Lung (tissue), 17 donors: ENCODE measurements at places on chromosomes 7 and 10. TPM values are rescaled to one million over a fixed set of nuclear protein-coding genes. Genes with fewer than 3 reads are reported as not detected.

DNA sequence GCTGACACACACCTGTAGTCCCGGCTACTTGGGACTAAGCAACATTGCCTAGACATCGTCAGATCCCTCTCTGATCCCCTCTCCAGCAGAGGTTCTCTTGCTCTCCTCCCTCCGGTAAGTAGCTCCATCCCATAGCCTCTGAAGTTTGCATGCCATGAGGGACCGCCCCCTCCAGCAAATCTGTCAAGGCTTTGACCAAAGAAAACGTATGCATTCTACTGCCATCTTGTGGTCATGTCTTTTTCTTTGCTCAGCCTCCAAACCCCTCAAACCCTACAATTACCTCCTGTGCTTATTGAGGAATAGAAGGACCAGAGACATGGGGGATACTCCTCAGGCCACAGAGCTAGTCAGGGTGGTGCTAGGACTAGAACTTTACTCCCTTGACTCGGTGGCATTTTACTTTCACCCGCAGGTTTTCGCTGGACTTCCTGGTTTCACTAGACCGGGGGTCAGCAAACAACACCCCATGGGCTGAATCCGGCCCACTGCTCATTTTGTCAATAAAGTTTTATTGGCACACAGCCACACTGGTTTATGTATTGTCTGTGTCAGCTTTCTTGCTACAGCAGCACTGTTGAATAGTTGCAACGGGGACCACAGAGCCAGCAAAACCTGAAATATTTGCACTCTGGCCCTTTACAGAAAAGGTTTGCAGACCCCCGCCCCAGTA lies 202.6 kb upstream of the FOXK1 start:
- DNase-seq, result peak; percentile 20

MBL2 gene
- not detected for total RNA-seq

GRCh38 chr7:23380556-23380955 lies 81.4 kb downstream of the MALSU1 start:
- no peak for DNase-seq

- DNase-seq, result no peak
These were observed at the start of gene ASB10 for GRCh38 chr7:151186640-151187408. Gene ASB10, minus strand, starts transcription at chr7:151187250. Its CDS starts 120 bp downstream, at chr7:151187130.

CYP2C18 gene
- total RNA-seq, result 1.4 TPM

SEM1 gene
- 71.1 TPM for total RNA-seq

GRCh38 chr10:368579-369220 lies 233.4 kb downstream of the ZMYND11 start:
- no peak for DNase-seq

SSC4D gene
- 2.1 TPM for total RNA-seq

GRCh38 chr10:125177641-125178640 lies 17.6 kb upstream of the CTBP2 start:
- DNase-seq, result no peak

GRCh38 chr10:86472061-86472460 lies 49.5 kb downstream of the WAPL start:
- DNase-seq, result peak; percentile 34

DNA sequence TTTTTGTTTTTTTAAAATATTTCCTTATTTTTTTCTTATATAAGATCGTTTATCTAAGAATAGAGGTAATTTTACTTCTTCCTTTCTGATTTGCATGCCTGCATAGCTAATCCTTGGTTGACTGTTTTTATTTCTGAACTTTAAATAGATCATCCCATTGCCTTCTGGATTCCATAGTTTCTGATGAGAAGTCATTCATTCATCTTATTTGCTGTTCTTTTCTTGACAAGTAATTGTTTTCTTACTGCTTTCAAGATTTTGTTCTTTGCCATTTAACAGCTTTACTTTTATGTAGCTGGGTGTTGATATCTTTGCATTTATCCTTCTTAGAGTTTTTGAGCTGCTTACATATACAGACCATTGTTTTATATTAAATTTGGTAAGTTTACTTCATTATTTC lies 437.9 kb downstream of the SDK1 start:
- DNase-seq, result no peak

MMD2 gene
- total RNA-seq, result not detected

METTL2B gene
- total RNA-seq, result 19.2 TPM

GRCh38 chr10:50498465-50498864 lies 125.3 kb downstream of the SGMS1 start:
- DNase-seq, result no peak

LIPK gene
- total RNA-seq, result not detected

- DNase-seq, result no peak
These were observed 616.4 kb downstream of the SDK1 start for GRCh38 chr7:3917436-3917835.

- DNase-seq, result no peak
These were observed 7.3 kb downstream of the MMP21 start for GRCh38 chr10:125768219-125768855.

GRCh38 chr7:3037259-3037658 lies 6.4 kb downstream of the CARD11 start:
- DNase-seq, result no peak

- DNase-seq, result no peak
These were observed 35.3 kb downstream of the COG5 start for GRCh38 chr7:107528461-107528860.

GRCh38 chr7:104956753-104957450 lies 57.1 kb upstream of the KMT2E start:
- DNase-seq, result no peak

- DNase-seq, result no peak
These were observed 2.1 kb downstream of the ATP5MK start for GRCh38 chr10:103394180-103394579.

DNA sequence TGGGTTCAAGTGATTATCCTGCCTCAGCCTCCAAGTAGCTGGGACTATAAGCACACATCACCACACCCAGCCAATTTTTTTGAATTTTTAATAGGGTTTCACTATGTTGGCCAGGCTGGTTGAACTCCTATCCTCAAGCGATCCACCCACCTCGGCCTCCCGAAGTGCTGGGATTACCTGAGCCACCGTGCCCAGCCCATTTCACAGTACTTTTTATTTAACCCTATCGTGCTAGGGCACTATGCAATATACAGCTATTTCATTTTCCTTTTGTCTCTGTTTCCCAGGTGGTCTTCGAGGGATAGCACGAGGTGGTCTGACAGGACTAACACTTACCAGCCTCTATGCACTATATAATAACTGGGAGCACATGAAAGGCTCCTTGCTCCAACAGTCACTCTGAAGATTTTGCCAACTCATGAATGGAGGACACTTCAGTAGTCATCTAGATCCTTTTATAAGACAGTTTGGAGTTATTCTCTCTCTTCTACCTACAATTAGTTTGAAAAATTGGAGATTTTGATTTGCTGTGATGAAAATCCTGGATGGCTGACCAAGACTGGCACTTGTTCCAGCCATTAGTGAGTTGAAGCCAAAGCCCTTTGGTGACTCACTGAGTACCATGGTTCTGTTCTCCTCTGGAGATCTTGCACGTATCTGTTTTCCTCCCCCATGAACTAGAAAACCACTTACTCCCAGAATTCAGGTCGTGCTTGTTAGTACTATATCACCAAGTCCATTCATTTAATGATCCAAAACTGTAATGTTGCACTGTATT lies 27.3 kb downstream of the NCOA4 start:
- DNase-seq, result no peak

CUBN gene
- 5.1 TPM for total RNA-seq

DNA sequence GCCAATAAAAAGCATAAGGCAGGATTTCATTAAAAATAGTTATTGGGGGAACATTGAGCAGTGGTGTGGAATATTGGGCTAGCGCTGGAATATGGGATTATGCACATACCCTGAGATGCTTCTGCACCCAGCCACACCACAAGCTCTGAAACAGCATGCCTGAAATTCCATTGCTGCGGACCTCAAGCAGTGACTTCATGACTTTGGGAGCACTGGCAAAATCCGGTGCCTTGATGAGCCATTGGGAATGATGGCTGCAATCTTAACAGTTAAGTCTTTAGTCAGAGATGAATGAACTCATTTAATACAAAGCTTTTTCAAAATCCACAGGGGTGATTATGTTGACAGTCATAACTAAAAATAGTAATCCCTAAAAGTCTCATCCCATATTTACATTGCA lies 274.7 kb upstream of the MTPN start:
- DNase-seq, result no peak

GRCh38 chr10:5752301-5752871 lies 60.8 kb downstream of the GDI2 start:
- DNase-seq, result no peak

DNA sequence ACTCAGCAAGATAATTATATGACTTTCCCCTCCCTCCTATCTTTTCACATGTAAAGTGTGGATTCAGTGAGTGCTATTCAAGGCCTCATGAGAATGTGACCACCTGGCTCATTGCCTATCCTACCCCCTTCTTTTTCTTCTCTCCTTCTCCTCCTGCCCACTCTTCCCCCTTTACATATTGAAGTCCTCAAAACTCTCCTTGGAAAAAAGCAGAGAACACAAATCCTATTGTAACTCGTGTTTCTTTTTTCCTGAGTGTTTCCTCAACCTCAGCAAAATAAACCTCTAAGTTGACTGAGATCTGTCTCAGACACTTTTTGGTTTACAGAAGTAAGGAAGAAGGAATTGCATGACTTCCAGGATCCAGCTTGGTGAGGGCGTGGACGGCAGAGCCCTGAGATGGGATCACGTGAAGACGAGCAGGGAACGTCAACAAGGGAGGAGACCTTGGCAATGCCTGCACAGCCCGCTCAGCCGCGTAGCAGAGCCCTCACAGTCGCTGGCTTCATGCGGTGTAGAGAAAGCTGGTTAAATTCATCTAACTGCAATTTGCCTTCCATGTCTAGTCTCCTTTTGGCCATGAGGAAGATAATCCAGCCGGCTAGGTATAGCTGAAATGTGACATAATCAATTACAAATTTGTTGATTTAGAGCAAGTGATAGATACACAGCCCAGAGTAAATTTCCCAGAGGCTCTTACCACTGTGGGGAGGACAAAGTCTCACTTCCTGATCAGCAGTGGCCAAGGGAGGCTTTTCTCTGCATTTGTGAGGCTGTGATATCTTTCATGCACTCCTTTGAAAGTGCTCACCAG lies 75.7 kb downstream of the LYZL2 start:
- DNase-seq, result peak; percentile 50

- DNase-seq, result no peak
These were observed 45.2 kb upstream of the SEMA3D start for GRCh38 chr7:85232068-85232467.

GRCh38 chr10:6840201-6840691 lies 260.2 kb upstream of the PRKCQ start:
- no peak for DNase-seq

DNA sequence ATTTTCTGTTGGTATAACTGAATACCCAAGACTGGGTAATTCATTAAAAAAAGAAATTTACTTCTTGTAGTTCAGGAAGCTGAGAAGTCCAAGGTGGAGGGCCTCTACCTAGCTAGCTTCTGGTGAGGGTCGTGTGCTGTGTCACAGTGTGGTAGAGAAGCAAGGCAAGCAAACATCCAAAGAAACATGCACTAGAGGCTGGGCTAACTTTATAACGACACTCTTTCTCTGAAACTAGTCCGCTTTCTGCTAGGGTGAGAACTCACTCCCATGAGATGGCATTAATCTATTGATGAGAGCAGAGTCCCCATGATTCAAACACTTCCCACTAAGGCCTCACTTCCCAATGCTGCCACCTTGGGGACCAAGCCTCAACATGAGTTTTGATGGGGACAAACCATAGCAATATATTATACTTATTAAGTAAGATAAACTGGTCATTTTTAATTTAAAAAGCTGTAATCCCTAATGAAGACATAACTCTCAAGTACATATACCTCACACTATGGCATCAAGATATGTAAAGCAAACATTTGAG lies 50.8 kb downstream of the PHYHIPL start:
- DNase-seq, result no peak

NPY4R2 gene
- 36.8 TPM for total RNA-seq

DNA sequence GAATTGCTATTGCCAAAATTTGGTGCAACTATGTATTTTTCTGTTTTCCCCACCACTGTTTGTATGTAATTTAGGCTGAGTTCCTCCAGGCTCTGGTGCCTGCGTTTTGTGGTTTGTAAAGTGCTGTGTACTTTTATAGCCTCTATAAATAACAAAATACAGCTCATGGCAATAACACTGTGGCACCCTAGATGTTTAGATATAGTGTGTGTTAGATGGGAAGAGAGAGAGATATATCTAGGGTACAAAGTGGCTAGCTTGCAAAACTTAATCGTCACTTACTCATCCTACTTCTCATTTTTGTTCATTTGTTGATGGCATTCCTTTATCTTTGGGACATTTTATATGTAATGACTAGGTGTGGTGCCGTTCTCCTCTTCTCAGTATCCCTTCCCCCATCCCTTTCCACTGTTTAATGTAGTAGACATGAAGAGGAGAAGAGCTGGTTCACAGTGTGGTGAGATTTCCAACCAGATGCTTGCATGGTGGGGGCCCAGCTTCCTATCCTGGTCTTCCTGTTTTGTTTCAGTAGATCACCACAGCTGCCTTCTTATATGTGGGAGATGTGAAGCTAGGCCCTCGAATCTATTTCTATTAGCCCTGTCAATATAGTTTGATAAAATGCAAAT lies 115.0 kb downstream of the SND1 start:
- no peak for DNase-seq

DNA sequence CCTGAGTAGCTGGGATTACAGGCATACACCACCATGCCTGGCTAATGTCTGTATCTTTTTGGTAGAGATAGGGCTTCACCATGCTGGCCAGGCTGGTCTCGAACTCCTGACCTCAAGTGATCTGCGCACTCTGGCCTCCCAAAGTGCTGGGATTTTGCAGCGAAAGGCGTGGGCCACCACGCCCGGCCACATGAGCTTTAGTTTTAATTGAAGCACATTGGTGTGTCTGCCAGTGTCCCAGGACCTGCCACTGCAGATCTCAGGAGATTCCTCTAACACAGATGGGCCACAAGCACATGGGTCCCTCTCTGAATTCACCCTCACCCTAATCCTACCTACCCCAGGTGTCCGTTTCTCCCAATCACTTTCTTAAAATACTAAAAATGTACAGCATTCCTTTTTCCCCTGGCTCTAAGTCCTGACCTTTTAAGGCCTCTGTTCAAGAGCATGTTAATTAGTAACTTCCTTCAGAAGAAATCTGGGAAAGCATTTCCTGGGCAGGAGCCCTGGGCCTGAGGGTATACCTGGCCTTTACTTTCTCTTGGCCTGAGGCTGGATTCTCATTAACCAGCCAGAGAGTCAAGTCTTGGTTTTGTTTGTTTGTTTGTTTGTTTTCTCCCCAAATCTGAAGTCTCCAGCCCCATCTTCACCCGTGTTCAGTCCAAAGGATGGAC lies 82.6 kb downstream of the PRPF18 start:
- no peak for DNase-seq

DNA sequence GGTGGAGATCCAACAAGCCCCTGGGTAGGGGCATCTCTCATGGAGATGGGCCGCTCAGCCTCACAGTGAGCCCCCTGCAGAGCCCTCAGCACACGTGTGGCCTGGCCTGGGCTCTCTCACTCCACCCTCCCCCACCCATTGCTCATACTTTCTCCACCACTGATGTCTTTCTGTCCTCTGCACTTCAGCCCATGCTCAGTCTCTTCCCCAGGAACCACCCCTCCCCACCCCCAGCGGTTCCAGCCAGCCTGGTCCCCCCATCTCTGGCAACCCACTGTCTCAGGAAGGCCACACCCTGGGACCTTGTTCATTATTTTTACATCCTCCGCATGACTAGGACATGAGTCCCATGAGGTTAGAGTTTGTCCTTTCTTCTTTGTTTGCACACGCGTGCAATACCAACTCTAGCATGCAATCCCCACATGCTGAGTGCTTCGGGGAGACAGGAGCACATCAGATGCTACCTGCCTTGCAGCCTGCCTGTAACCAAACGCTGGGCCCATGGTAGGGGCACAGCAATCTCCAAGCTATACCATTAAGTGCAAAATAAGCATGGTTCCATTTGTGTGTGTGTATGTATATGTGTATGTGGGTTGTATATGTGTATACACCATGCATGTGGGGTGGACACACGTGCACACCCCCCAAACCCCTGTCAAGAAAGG lies 408.4 kb upstream of the FOXK1 start:
- DNase-seq, result no peak

GRCh38 chr10:15452545-15452944 lies 81.5 kb upstream of the FAM171A1 start:
- no peak for DNase-seq
